ENCODE measurements at places on chromosomes 4 and X. TPM values are rescaled to one million over a fixed set of nuclear protein-coding genes. Genes with fewer than 3 reads are reported as not detected.

DNA sequence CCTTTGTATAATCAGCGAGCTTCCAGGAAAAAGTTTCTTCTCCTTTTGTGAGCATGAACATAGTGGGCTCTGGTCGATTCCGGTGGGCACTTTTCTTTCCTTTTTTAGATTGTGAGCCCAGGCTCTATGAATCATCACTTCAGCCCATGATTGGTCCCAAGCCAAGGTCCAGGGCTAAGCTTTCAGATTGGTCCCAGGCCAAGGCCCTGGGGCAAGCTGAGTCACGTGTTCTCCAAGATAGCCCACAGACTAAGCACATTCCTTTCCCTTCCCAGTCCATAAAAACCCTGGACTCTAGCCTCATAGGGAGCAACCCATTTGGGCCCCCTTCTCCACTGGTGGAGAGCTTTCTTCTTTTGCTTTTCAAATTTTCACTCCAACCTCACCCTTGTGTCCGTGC, 430.5 kb downstream of the NAP1L3 start:
- H3K36me3 ChIP-seq = no peaks in the 10 kb centered on the region
- no peaks in the 10 kb centered on the region for H3K27me3 ChIP-seq
- DNase-seq = no peak

GRCh38 chr4:57148177-57148576, 38.0 kb upstream of the IGFBP7 start:
- H3K27me3 ChIP-seq = no peaks in the 10 kb centered on the region
- peaks cover 29% of the 10 kb centered on the region for H3K4me1 ChIP-seq
- peak overlapping the region; percentile 89 for H3K27ac ChIP-seq
- H3K36me3 ChIP-seq = no peaks in the 10 kb centered on the region

- H3K4me3 ChIP-seq = no peak overlapping the region
- peak; percentile 88 for DNase-seq
Observed at GRCh38 chrX:103398421-103398864, 22.1 kb downstream of the BEX3 start.

DNA sequence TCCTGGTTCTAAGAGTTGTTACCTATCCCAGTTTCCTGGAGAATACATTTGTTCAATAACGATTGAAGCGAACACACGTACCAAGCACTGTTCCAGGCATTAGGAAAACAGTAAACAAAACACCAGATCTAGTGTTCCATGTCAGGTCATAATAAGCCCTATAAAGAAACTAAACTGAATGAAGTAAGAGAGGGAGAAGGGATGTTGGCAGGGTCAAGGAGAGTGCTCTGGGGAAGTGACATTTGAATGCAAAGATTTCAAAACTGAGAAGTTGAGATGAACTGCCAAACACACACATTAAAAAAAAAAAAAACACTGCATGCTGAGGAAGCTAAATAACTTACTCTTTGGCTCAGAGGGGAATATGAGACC, 14.4 kb upstream of the ENAM start:
- H3K4me1 ChIP-seq = peaks cover 13% of the 10 kb centered on the region
- peaks cover 5% of the 10 kb centered on the region for H3K27me3 ChIP-seq
- H3K36me3 ChIP-seq = no peaks in the 10 kb centered on the region
- DNase-seq = no peak
- peak overlapping the region; percentile 65 for H3K4me3 ChIP-seq

DNA sequence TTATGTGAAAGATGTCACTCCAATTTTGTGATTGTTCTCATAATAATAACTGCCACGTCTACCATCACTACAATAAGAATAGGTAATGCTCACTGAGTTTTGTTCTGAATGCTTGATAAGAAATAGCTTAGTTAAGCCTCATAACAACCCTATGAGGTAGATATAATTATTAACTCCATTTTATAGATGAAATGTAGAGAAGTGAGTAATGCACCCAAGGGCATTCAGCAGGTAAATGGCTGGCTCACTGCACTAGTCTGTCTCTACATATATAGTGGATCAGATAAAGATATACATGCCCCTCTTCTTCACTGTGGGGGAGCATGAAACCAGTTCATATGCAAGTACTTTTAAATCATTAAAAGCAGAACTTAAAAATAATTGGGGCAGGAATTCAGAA, 65.8 kb upstream of the SLC4A4 start:
- peaks cover 23% of the 10 kb centered on the region for H3K4me1 ChIP-seq
- H3K27me3 ChIP-seq = no peaks in the 10 kb centered on the region
- DNase-seq = no peak
- H3K4me3 ChIP-seq = no peak overlapping the region
- H3K27ac ChIP-seq = no peak overlapping the region

The TREX2 gene
- total RNA-seq = 0.76 TPM

DNA sequence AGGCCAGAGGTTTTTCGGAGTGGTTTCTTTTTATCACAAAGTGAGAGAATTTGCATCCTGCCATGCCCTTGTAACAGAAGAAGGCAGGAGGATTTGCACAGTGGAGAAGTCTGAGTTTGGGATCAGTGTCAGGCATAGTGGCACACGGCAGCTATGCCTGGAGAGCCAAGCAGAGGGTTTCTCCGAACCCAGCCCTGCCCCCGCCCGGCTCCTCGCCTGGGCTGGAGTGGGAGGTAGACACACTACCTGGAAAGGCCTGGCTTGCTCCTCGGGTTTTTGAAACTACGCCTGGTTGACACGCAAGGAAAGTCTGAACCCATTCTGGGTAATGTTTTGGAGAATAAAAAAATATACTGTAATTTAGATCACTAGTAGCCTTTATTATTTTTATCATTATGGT, 1653.6 kb upstream of the TENM3 start:
- no peaks in the 10 kb centered on the region for H3K27me3 ChIP-seq
- no peaks in the 10 kb centered on the region for H3K4me1 ChIP-seq
- DNase-seq = no peak
- H3K36me3 ChIP-seq = no peaks in the 10 kb centered on the region
- H3K27ac ChIP-seq = no peak overlapping the region
- no peak overlapping the region for H3K4me3 ChIP-seq

The TBCK gene
- total RNA-seq = 38.2 TPM

The SHROOM4 gene
- 1.7 TPM for total RNA-seq

The HS6ST2 gene
- not detected for total RNA-seq

GRCh38 chr4:68324519-68325262, 25.2 kb downstream of the YTHDC1 start:
- no peaks in the 10 kb centered on the region for H3K4me1 ChIP-seq
- no peaks in the 10 kb centered on the region for H3K27me3 ChIP-seq
- no peak overlapping the region for H3K4me3 ChIP-seq
- no peak for DNase-seq

DNA sequence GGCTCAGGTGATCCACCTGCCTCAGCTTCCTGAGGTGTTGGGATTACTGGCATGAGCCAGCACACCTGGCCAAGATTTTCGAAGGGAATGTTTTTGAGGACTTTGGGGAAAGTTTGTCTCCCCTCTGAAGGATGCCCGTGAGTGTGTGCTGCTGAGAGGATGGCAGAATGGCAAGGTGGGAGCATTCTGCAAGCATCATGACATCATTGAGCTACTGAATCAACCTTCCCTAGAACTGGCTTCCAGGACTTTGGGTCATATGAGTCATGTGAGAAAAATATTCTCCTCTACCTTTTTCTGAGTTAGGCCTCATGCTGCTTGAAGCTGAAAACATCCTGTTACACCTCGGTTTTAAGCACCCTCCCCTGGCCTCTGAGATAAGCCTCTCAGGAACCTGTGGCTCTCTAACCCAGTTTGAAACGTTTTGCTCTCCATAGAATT, 31.0 kb downstream of the TMEM131L start:
- H3K4me3 ChIP-seq = no peak overlapping the region
- no peaks in the 10 kb centered on the region for H3K36me3 ChIP-seq
- peaks cover 27% of the 10 kb centered on the region for H3K4me1 ChIP-seq

DNA sequence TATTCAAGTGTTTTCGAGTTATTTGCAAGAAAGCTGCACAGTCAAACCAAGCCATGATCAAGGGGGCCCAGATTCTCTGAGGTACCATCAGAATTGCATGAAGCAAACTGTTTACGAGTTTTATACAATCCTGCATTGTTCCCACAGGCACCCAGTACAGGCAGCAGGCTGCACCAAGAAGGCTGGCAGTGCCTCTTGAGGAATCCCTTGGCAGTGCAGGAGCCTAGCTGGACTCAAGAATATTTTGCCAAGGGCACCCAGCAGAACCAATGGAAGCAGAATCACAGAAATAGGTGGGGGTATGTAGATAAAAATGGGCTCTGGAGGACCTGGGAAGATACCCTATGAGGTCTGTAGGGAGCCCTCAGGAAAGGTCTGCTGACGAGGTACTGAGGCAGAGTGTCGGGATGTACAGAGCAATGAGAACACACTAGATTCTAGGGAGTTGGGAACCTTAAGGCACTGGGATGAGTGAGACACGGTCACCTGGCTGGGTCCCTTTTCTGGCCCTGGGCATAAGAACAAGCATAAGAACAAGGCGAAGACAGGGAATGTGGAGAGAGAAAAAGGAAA, 2.5 kb upstream of the PLP1 start:
- H3K4me3 ChIP-seq = no peak overlapping the region
- no peaks in the 10 kb centered on the region for H3K36me3 ChIP-seq
- no peaks in the 10 kb centered on the region for H3K27me3 ChIP-seq
- H3K4me1 ChIP-seq = no peaks in the 10 kb centered on the region

The EXOC1L gene
- not detected for total RNA-seq

GRCh38 chrX:33385546-33385945, 174.2 kb upstream of the DMD start:
- no peak overlapping the region for H3K27ac ChIP-seq
- H3K4me3 ChIP-seq = no peak overlapping the region
- no peaks in the 10 kb centered on the region for H3K4me1 ChIP-seq

DNA sequence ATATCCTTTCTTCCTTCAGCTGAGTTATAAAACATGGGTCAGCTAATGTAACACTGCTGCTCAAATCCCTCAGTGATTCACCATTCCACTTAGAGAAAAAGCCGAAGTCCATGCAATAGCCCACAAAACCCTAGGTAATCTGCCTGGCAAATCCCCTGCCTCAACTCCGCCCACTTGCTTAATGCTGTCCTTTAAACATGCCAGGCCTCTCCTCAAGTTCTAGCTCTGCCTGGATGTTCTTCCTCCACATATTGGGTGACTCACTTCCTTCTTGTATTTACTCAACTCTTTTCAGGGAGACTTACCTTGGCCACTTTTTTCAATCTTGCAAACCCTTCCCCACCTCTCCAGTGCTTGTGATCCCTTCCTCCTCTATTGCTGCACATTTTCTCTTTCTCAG, 89.8 kb downstream of the EMCN start:
- no peak overlapping the region for H3K4me3 ChIP-seq
- peaks cover 9% of the 10 kb centered on the region for H3K4me1 ChIP-seq
- H3K27me3 ChIP-seq = no peaks in the 10 kb centered on the region
- no peaks in the 10 kb centered on the region for H3K36me3 ChIP-seq
- H3K27ac ChIP-seq = no peak overlapping the region

DNA sequence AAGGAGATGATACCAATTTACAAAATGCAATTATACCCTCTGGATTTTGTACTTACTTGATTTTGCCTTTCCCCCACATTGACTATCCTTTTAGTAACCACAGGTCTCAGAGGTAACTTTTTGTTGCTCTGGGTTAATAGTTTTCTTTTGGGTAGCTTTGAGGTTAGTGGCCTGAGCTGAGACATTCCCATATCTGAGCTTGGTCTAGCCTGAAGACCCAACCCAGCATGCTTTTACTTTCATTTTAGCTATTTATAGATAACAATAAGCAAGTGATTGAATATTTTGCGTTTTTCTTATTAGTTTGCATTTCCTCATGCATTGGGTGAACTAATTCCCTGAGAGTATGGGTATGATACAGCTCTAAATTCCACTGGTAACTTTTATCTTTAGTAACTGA, 11.8 kb downstream of the HTN1 start:
- H3K4me3 ChIP-seq = no peak overlapping the region
- DNase-seq = no peak
- H3K4me1 ChIP-seq = no peaks in the 10 kb centered on the region
- no peak overlapping the region for H3K27ac ChIP-seq
- no peaks in the 10 kb centered on the region for H3K36me3 ChIP-seq

GRCh38 chr4:90317785-90318184, 190.6 kb downstream of the CCSER1 start:
- peak overlapping the region; percentile 31 for H3K4me3 ChIP-seq
- H3K27ac ChIP-seq = peak overlapping the region; percentile 95
- no peaks in the 10 kb centered on the region for H3K36me3 ChIP-seq
- peak; percentile 85 for DNase-seq

DNA sequence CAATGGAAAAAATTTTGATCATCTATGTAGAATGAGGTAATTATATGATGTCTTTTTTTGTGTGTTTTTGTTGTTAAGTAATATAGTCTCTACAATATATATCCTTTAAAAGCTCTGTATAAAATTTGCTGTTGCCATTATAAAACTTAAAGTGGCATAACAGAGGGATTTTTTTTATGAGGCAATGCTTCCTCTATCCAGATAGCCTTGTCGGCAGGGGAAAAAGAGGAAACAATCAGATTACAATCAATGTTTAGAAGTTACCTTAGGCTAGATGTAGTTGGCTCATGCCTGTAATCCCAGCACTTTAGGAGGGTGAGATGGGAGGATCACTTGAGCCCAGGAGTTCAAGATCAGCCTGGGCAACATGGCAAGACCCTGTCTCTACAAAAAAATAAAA, 86.8 kb downstream of the DIAPH2 start:
- no peak for DNase-seq
- no peak overlapping the region for H3K4me3 ChIP-seq
- no peaks in the 10 kb centered on the region for H3K36me3 ChIP-seq
- no peaks in the 10 kb centered on the region for H3K27me3 ChIP-seq
- peaks cover under 1% of the 10 kb centered on the region for H3K4me1 ChIP-seq

The FAM47C gene
- total RNA-seq = not detected

DNA sequence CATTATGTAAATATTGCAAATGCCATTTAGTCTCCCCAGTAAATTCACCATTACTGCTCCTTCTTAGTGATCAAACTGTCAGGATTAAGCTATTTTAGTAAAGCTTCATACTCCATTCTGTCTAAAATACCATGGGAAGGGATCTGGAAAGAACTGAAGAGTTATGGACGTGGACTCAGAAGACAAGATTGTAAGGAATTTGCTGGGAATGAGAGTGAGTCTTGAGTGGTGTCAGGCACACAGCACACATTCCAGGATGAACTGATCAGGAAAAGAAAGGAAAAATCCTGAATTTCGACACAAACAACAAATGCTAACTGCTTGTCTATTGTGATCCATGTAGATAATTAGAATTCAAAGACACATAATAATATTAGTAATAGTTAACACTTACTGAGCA, 311.0 kb downstream of the CENPC start:
- DNase-seq = no peak
- H3K36me3 ChIP-seq = no peaks in the 10 kb centered on the region
- H3K27me3 ChIP-seq = no peaks in the 10 kb centered on the region
- no peak overlapping the region for H3K4me3 ChIP-seq
- H3K27ac ChIP-seq = no peak overlapping the region
- no peaks in the 10 kb centered on the region for H3K4me1 ChIP-seq

GRCh38 chr4:8123389-8123788, 35.2 kb downstream of the ABLIM2 start:
- no peak for DNase-seq
- no peaks in the 10 kb centered on the region for H3K4me1 ChIP-seq
- no peak overlapping the region for H3K4me3 ChIP-seq
- H3K27me3 ChIP-seq = peaks cover 23% of the 10 kb centered on the region
- H3K36me3 ChIP-seq = no peaks in the 10 kb centered on the region
- H3K27ac ChIP-seq = no peak overlapping the region

- H3K27ac ChIP-seq = no peak overlapping the region
- peaks cover 14% of the 10 kb centered on the region for H3K4me1 ChIP-seq
Observed at GRCh38 chrX:45435481-45435880, 234.8 kb upstream of the DIPK2B start.
